GM19239 (cell line): ENCODE measurements at places on chromosomes 4 and X.

GRCh38 chrX:124113621-124114600 lies 152.4 kb downstream of the STAG2 start:
- no peak for DNase-seq

GRCh38 chr4:76764251-76764650 lies 133.7 kb downstream of the SOWAHB start:
- DNase-seq, result no peak

DNA sequence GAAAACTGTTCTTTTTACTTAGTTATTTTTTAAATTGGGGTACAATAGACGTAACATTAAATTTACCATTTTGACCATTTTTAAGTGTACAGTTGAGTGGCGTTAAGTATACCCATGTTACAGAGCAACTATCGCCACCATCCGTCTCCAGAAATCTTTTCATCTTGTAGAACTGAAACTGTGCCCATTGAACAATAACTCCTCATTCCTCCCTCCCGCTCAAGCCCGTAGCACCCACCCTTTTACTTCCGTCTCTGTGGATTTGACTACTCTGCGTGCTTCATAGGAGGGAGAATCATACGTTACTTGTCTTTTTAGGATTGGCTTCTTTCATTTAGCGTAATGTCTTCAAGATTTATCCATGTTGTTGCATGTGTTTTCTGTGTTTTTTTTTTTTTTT lies 55.3 kb downstream of the TMEM131L start:
- DNase-seq, result no peak

DNA sequence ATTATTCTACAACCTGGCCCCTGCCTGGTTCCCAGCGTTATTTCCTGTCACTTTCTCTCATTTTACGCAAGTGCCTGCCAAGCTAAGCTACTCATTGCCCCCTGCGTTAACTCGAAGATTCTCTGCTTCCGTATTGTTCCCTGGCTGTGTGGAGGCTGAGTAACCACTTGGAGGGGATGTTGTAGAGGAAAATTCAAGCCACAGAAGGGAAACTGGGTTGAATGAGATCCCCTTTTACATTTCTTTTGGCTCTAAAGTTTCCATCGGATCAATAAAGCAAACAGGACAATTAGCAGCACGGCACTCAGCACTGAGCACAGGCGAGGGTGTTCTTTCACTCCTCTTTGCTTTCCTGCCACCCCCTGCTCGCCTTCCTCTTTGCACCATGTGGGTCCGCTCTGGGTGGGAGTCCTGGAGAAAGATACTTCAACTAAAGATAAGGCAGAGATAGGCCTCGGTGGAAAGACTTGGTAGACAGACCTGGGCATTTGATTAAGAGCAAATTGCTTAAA lies 4.2 kb upstream of the TMSB4X start:
- DNase-seq, result no peak

GRCh38 chr4:143254491-143255226 lies 69.9 kb downstream of the USP38 start:
- DNase-seq, result no peak

GRCh38 chr4:182853731-182854330 lies 63.4 kb downstream of the DCTD start:
- DNase-seq, result no peak

GRCh38 chrX:6053141-6053540 lies 175.5 kb downstream of the NLGN4X start:
- no peak for DNase-seq

DNA sequence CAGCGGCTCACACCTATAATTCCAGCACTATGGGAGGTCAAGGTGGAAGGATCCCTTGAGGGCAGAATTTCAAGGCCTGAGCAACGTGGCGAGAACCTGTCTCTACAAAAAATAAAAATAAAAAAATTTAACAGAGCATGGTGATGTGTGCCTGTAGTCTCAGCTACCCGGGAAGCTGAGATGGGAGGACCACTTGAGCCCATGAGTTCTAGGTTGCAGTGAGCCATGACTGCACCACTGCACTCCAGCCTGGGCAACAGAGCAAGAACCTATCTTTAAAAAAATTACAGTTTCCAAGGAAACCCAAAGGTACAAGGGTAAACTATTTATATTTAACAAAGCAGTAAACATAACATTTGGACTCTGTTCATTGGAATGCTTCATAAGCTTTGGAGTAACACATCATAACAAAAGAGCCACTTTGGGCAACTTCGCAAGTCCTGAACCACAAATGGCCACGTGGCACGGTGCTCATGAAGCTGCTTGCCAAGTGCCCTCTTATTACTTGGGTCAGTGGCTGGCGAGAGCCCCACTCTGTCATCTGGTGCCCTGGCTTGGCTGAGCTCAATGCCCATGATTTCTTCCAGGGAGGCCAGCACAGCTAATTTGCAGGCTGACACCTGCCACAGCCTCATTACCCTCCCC lies 165.6 kb downstream of the SH3KBP1 start:
- DNase-seq, result no peak

GRCh38 chr4:76059750-76060149 lies 14.8 kb upstream of the ART3 start:
- DNase-seq, result no peak

DNA sequence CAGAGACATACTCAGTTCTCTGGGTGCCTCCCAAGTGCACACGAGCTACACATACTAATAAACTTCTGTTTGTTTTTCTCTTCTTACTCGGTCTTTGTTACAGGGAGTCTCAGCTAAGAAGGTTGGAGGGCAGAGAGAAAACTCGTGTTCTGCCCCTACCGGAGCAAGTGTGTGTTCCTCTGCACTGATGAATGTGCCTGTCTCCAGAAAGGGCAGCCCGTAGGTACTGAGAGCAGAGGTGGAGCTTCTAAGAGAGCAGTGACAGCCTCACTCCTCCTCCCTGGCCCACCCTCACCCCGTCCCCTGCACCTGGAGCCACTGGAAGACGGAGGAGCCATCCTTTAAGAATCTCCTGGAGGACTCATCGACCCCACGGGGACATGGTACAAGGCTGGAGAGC lies 67.6 kb downstream of the MTNR1A start:
- DNase-seq, result no peak

DNA sequence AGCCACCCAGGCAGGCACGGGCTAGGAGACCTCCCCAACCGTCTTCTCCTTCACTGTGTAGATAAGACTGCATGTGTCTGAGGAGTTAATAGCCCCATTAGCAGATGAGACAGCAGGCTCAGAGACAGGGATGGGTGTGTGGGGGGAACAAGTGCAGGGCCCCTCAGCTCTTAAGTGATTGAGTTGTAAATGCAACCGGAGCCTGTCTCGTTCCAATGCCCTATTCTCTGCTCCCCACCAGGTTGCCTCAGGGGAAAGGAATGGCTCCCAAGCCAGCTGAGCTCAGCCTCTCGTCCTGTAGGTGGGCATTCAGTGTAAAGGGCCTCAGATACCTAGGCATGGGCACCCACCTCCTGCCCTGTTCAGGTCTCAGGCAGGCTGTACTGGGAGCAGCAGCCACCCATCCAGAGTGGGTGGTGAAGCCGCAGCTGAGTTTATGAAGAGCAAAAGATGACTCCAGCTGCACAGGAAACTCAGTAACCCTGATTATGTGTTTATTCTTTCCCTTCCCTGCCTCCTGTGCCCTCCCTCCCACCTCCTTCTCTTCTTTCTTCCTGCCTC lies 87.3 kb downstream of the PJA1 start:
- DNase-seq, result no peak

DNA sequence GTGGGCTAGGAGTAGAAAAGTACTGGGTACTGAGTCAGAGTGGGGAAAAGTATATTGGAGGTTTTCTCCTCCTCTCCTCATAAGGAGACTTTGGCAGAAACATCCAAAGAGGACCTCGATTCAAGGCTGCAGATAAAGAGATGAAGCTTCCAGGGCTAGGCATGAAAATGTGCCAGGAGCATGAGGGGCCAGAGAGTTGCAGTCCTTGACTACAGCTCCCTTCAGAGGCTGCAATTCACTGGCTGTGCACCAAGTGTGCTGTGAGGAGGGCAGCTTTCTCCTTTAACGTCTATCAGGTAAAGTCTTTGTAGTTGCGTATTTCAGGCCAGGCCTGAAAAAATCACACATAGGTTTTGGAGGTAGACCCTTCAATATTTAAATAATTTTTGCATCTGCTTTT lies 174.9 kb upstream of the VEGFC start:
- no peak for DNase-seq

DNA sequence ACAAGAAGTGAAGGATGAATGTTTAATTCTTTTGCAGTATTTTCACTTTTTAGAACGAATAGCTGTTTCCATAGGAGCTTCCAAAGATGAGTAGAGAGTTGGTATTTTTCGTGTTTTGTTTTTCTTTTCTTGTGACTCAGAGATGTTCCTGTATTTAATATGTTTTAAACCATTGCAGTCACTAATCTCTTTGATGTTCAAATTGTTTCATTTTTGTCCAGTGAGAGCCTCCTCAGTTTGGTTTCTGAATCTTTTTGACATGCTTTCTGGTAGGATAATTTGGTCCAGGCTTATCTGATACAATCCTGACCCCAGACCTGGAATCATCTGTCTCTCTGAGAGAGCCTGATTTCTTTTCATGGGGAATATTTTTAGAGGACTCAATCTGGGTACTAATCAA lies 41.6 kb downstream of the BEX3 start:
- no peak for DNase-seq

- DNase-seq, result no peak
Measured at GRCh38 chr4:126705266-126705665, 927.5 kb upstream of the INTU start.

- DNase-seq, result no peak
Measured at GRCh38 chr4:23106516-23106915, 413.8 kb downstream of the GBA3 start.

- no peak for DNase-seq
Measured at GRCh38 chr4:166073783-166074182, 200.7 kb downstream of the TLL1 start.

GRCh38 chr4:170465429-170465828 lies 375.7 kb upstream of the AADAT start:
- DNase-seq, result no peak

GRCh38 chr4:96455045-96455720 lies 615.3 kb downstream of the PDHA2 start:
- DNase-seq, result no peak

DNA sequence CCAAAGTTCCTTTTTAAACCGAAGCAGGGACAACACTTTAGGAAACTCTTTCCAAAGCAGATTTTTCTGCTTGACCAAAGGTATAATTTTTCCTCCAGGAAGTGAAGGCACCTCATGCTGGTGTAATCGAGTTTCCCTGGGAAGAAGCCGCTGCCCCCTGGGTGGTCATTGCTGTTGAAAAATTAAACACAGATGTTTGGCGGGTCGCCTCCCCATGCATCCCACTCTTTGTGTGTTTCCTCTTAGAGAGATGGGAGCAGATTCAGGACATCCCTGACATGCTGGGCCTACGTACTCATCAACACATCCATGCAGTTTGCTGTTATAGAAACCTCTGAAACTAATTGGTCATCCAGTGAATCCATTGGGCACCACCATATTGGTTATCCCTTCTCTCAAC lies 179.2 kb upstream of the HCCS start:
- no peak for DNase-seq

GRCh38 chr4:107283587-107284559 lies 247.8 kb upstream of the DKK2 start:
- DNase-seq, result no peak

GRCh38 chr4:38860788-38861424 lies 4.3 kb upstream of the TLR6 start:
- DNase-seq, result peak; percentile 46

GRCh38 chr4:133156556-133156955 lies 7.5 kb downstream of the PCDH10 start:
- no peak for DNase-seq

DNA sequence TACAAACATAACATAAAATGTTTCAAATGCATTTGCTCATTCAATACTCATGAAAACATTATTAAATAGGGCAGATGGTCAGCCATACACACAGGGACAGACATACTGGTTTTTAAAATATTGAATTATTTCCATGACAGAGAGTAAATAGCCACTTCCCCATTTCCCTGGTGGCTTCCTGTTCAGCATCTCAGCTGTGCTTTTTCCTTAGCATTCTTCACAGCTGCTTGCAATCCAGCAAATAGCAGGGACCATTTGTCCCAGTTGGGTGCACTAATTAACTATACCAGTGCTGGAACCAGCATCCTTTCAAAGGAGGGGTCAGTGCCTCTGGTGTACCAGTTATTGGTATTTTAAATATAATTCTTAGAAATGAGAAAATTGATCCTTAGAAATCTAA lies 964.7 kb downstream of the RAB28 start:
- no peak for DNase-seq

DNA sequence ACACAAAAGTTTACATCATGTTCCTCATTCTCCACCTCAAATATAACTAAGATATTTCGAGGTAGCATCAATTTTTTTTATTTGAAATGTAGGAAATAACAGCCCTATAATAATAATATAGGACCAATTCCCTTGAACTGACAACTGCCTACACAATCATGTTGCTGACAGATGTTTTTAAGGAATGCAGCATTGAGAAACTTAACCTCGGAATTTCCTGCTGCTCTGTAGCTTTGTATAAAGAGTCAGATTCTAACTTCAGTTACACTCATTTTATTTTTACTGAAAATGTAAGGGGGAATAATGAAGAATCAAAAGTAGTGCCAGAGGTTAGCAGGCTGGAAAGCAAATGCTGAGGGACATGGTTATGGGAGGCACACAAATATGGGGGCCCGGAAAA lies 235.8 kb downstream of the RBMX2 start:
- DNase-seq, result no peak

GRCh38 chrX:118980761-118981160 lies 6.3 kb downstream of the LONRF3 start:
- DNase-seq, result no peak

DNA sequence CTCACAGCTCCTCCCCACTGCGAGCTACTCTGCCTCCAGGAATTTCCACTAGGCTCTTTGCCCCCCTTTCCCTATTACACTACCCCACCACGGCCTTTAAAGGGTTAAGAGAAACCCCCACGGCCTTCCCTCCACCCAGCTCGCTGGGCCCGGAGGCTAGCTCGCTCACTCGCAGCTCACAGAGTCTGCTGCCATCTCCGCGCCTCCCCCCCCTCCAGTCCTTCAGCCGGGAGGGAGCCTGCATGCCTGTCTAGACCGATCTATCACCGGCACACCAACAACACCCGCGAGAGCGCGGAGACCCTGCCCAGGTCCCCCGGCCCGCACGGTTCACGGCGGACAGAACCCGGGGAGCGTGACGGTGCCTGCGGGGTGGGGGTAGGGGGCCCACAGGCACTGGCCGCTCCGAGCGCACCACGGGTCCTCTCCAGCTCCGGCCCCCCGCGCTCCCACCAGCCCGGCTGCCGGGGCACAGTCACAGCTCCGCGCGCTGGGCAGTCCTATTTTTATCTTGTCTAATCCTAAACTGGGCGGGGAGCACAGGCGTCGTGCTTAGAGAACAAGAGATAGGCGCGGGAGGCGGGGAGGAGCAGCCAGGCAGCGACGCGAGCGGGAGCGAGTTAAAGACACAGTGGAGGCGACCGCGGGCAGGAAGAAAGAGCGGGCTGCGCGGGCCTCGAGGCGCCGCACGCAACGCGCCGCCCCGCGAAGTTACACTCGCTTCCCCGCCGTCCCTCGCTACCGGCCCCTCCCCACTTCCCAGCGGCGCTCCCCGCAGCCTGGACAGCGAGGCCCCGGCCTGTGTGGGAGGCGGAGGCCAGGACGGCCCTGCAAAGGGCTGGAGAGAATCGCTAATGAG lies 3.5 kb downstream of the BCOR start:
- no peak for DNase-seq

- no peak for DNase-seq
Measured at GRCh38 chr4:35689870-35690269, 554.4 kb downstream of the ARAP2 start.

- DNase-seq, result no peak
Measured at GRCh38 chr4:8278421-8279287, 9.1 kb downstream of the HTRA3 start.

GRCh38 chr4:185787926-185788679 lies 23.9 kb downstream of the SORBS2 start:
- DNase-seq, result no peak
